Heart right ventricle (tissue), 16 donors: ENCODE measurements at places on chromosomes 3 and 15. TPM values are rescaled to one million over a fixed set of nuclear protein-coding genes. Genes with fewer than 3 reads are reported as not detected.

GRCh38 chr3:4888913-4889846, 90.1 kb upstream of the BHLHE40 start:
- no peak for DNase-seq

DNA sequence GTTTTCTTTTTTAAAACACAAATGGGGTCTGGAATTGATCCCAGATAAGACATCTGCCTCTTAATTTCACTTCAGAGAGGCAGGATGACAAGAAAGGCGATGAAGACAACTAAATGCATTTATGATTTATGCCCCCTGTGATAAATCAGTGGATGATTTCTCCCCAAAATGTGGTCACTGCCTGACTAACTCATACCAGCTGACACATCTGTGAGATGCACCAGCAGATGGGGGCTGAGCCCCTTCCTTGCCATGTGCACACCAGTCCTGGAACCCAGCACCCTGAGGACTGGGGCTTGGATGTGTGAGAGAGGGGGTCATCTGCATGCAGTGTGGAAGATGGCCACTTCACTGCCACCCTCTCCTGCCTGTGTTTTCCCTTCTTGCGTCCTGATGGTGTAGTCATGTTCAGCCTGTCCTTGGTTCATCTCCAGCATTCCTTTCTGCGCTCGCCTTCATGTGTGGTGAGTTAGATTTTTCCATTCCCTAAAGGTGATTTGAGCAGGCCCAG, 264.3 kb downstream of the LRTM1 start:
- DNase-seq, result no peak

Gene RTP4
- 4.7 TPM for total RNA-seq

- DNase-seq, result no peak
Observed at GRCh38 chr15:67201136-67201535, 53.3 kb downstream of the AAGAB start.

DNA sequence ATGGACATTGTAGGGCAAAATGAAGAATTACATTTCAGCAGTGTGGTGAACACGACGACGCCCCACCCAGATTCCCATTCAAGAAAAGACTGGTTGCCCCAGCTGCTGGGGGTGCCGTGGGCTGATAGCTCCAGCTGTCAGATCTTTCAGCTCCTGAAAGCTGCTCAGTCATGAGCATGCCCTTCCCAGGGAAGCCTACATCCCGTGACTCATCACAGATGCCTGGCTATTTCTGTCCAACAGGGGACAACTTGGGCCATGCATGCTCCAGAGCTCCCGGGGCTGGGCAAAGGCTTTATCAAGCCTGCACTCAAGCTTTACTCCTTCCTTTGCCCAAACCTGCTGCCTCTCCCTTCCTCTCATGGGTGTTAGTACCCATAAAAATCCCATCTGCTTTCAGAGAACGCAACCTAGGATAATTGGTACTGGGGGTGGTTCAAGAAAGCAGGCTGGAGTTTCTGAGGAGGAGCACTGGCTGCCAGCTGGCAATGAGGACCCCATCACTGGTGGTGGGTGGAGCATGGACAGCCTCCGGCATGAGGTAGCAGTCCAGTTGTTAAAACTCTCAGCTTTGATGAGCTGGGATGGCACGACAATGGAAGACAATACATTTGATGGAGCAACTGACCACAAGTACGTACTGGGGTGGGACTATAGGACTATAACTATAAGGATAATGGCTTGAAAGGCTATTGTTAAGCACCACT, 16.4 kb upstream of the ST8SIA2 start:
- DNase-seq, result peak; percentile 54

DNA sequence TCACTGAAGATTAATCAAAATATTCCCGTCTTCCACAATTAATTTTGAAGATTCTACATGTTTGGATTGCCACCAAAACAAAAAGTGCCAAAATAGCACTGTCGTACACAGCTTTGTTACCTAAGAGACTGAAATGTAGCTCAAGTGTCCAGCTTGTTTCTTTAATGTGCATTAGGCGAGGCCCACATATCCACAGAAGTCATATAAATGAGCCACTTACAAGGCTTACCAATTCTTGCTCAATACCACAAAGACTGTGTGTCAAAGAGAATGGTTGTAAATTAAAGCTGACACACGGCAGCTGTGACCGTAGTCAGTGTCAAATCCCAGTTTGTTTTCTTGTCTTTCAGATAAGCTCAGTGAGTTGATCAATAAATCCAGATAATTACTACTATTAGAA, 639.4 kb upstream of the TBL1XR1 start:
- no peak for DNase-seq

- DNase-seq, result no peak
Observed at GRCh38 chr3:155420406-155420805, 126.9 kb upstream of the STRIT1 start.

Gene CHRNA5
- total RNA-seq, result 0.49 TPM

- no peak for DNase-seq
Observed at GRCh38 chr3:140052771-140053702, 118.1 kb downstream of the CLSTN2 start.
